Amygdala (tissue), 56 donors: ENCODE measurements at places on chromosomes 12 and 14.

- DNase-seq, result no peak
These were observed 39.2 kb downstream of the PRIMA1 start for GRCh38 chr14:93749076-93749420.

DNA sequence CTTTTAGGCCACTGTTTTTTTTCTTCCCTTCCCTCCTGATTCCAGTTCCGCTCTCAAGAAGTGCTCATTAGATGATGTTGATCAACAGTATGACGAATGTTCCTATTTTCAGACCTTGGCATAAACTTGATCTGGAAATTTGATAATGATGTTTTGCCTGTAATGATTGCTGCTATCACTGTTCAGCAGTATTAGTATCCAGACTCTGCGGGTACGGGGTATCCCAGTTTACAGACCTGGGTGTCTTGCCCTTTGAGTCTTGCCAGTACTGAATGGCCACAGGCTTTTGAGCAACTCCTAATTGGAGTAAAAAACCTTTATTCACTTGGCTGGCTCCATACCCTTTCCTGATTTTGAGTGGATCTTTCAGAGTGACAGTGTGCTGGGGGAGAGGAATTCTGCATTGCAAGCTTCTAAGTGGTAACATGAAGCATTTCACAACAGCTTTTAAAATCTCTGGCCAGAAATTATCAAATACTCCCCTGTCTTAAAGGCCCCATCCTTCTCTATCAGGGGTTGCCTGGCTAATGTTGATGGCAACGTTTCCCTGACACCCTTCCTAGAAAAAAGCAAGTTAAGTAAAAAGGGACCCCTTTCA, 5.9 kb upstream of the ASB8 start:
- DNase-seq, result no peak

DNA sequence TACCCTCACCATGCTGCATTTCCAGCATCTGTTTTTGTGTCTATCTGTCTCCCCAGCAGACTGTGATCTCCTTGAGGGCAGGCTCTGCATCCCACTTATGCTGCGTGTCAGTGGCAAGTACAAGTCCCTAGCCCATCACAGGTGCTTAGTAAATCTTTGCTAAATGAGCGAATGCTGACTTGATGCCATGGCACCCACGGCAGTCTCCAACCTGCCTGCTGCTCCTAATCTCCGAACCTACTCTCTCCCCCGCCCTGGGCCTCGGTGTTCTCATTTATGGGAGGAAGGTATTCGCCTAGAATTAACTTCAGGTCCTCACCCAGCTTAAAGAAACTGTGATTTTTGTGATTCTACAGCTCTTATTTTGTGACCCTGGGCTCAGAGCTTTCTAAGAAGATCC, 109.9 kb downstream of the PRMT8 start:
- DNase-seq, result no peak

GRCh38 chr14:50846226-50846880, 15.4 kb upstream of the NIN start:
- no peak for DNase-seq

- DNase-seq, result no peak
These were observed 40.5 kb downstream of the DUSP6 start for GRCh38 chr12:89311703-89312293.

DNA sequence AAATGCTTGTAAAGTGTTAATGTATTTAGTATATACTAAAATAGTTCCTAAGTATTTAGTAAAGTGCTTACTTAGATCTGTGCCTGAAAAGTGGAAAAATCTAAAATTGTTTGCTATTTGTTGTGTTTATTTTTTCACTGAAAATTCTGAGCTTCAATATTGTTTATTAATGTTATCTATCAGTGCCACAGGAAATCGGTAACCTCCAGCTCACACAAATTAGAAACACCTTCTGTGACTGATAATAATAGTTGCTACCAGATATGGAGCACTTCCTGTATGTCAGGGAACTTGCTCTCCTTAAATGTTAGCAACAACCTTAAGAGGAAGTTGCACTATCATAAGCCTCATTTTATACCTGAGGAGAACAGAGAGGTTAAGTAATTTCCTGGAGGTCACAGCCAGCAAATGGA, 723 bp upstream of the LRP10 start:
- no peak for DNase-seq

DNA sequence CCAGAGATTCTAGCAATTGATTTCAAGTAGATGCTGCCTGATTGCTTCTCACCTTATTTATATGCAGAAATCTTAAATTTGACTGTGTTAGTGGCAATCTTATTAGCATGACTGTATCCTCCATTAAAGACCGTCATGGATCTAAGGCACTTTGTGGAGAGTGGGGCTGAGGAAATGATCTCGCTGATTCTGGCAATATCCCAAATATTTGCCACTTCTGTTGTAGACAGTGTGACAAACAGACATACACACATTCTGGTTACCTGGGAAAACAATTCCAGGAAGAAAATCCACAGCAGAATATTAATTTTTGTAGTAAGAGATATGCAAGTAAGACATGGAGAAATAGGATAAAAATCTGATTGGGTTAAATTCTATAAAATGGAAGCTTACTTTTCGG, 269.0 kb upstream of the G2E3 start:
- no peak for DNase-seq

DNA sequence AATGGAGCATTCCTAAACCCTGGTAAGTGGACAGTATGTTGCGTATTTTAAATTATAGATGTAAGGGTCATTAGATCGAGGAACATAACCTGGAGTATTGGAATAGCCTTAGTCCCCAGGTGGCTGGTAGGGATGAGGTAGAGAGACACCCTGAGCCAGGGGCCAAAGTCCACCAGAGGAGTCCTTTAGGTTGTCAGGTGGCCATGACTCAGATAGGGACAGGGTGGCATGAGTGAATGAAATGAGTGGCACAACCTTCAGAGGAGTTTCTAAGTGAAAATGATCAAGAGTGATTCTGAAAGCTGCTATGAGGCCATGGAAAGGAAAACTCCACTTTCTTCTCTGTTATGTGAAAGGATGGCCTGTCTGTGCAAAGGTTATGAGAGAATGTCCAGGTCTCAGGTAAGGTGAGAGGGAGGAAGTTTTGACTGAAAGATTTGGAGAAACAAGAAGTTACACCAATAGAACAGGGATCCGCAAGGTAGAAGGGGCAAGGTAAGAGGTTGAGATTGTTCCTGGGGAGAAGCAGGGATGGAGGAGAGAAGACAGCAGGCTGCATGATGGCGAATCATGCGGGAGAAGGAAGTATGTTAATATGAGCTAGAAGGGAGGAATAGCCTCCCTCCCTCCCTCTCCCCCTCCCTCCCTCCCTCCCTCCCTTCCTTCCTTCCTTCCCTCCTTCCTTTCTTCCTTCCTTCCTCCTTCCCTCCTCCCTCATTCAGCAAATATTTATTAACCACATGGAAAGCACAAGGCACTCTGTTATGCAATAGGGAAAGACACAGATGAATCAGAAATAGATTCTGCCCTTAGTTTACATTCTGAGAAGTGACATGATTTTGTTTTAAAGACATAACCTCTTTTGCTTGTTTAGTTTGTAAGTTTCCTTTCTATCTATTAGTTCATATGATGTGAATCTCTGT, 14.0 kb upstream of the RIPK3 start:
- DNase-seq, result no peak

- DNase-seq, result no peak
These were observed 78.7 kb downstream of the LRRC74A start for GRCh38 chr14:76904740-76905569.

GRCh38 chr14:73764406-73765280, 50.5 kb upstream of the PNMA1 start:
- DNase-seq, result no peak

DNA sequence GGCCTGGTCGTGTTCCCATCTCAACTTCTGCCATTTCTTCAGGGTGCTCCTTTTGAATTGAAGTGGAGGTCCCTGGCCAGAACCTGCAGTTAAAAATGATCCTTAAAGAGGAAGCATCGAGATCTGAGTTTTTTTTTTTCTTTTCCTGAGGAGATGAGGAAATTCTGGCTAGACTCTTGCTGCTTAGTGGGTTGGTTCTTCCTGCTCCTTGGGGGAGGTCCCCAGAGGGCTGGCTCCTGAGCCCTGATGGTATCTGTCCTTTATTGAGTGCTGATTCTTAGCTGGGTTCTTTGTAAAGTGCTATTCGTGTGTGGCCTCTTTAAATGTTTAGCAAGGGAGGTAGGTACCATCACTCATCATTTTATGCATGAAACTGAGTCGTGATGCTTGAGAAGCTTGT, 11.7 kb downstream of the PELI2 start:
- DNase-seq, result no peak

- no peak for DNase-seq
These were observed 83.2 kb upstream of the TBX3 start for GRCh38 chr12:114767084-114767760.

- DNase-seq, result no peak
These were observed 953 bp downstream of the MAPK1IP1L start for GRCh38 chr14:55052269-55052930.
